ENCODE measurements at places on chromosomes 5 and 9.

- no peak for DNase-seq
Measured at GRCh38 chr5:102998224-102998623, 121.7 kb downstream of the GIN1 start.

DNA sequence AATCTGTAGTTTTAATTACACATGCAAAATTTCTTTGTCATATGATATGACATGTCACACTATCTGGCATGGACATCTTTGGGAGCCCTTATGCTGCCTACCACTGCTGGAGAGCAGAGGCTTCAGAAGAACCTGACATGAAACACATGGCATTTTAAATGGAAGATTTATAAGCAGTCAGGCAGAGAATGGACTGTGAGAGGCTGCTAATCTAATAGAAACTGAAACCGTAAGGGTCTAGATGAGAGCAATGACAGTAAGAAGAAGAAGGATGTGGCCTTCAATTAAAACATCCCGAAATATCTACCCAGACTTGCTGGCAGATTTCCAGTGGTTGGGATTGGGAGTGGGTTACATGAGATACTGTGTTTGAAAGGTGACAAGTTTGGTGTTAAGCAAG lies 149.8 kb downstream of the MACIR start:
- DNase-seq: no peak

GRCh38 chr5:163330723-163331668 lies 106.4 kb upstream of the CCNG1 start:
- no peak for DNase-seq

GRCh38 chr9:134887686-134888602 lies 7.3 kb downstream of the FCN2 start:
- DNase-seq: no peak

- no peak for DNase-seq
Measured at GRCh38 chr5:118862596-118862995, 125.8 kb downstream of the DTWD2 start.

DNA sequence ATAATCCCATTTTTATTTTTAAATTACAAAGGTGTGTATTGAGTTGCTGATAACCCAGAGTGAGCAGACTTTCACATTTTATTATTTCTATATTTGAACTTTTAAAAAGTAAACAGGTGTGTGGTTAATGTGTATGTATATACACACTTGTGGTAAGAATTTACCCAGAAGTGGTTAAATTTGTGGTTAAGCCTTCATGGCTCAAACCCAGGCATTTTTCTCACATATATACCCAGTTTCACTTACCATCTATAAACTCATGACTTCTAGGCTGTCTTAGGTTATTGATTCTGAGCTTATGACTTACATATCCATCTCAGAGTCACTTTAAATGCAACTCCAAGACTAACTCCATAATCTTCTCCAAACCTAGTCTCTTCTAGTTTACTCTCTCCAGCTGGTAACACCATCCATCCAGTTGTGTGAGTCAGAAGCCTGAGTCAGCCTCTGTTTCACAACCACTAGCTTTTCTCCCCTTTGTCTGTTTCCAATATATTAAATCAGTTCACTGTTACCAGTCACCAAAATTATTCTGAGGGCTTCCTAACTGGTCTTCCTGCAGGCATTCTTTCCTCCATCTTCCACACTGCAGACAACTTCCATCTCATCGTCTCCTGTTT lies 20.2 kb downstream of the ZBED3 start:
- no peak for DNase-seq

DNA sequence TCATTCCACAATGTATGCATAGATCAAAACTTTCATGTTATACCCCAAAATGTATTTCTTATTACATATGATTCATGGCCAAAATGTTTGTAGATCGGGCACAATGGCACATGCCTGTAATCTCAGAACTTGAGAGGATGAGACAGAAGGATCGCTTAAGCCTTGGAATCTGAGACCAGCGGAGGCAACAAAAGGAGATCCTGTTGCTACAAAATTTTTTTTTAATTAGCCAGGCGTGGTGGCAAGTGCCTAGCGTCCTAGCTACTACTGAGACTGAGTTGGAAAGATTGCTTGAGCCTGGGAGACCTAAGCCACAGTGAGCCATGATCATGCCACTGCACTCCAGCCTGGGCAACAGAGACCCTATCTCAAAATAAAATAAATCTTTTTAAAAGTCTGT lies 89.9 kb downstream of the MAPKAP1 start:
- no peak for DNase-seq

- DNase-seq: no peak
Measured at GRCh38 chr9:114524247-114524681, 19.0 kb upstream of the WHRN start.

DNA sequence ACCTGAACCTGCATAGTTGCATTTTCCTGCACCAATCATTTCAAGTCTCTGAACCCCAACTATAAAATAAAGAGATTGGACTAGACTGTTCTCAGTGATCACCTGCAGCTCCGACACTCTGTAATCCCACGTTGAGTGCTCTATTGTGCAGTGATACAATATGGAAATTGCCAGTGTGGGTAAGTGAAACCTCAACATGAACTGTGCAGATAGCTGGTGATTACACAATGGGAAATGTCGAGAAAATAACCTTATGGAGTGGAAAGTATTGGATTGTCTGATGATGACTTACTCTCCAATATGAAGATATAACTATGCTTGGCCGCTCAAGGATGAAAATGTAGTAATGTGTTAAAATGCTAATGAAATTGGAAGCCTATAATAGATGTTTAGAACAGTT lies 293.1 kb upstream of the BRINP1 start:
- DNase-seq: no peak

DNA sequence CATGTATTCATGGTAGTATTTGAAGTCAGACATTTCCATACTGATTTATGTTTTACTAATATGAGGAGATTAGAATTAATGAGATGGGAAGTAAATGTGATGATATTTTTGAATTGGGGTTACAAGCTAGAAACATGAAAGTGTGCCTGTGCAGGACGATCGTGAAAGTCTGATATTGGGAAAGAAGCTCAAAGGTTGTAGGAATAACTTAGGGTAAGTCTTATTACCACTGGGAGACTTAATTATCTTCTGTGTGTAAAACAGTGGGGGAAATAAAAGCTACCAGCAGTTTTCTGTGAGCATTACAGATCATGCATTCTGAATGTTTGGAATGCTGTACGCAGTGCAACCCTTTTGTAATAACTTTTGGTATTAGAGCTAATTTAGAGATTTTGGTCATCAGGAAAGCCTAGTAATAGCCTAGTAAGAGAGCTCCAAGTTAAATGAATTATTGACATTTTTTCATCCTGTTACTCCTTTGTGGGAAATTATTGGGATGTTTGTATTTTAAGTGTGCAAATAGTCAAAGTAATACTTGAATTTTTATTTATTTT lies 153.9 kb downstream of the PCSK5 start:
- DNase-seq: no peak

GRCh38 chr5:84131372-84131771 lies 253.3 kb downstream of the EDIL3 start:
- DNase-seq: no peak

- no peak for DNase-seq
Measured at GRCh38 chr5:138983984-138984383, 108.8 kb upstream of the LRRTM2 start.
